ENCODE measurements at places on chromosomes 1 and 21.

DNA sequence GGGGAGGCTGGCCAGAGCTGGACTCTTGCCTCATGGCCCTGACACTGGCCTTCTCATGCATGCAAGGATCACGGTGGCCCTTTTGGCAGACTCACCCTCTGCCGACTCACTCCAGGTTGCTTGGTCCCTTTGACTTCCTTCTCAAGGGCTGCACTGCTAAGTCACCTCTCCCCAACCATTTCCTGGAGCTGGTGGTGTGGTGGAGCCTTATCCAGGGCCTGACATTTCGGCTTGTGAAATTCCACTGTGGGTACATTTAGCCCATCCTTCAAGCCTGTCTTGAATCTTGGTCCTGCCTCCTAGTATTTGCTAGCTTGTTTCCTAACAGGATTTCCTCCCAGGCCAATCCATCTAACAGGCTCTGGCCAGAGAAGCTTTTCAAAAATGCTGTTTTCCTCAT, 52.6 kb upstream of the JUN start:
- DNase-seq, result peak; percentile 52

DNA sequence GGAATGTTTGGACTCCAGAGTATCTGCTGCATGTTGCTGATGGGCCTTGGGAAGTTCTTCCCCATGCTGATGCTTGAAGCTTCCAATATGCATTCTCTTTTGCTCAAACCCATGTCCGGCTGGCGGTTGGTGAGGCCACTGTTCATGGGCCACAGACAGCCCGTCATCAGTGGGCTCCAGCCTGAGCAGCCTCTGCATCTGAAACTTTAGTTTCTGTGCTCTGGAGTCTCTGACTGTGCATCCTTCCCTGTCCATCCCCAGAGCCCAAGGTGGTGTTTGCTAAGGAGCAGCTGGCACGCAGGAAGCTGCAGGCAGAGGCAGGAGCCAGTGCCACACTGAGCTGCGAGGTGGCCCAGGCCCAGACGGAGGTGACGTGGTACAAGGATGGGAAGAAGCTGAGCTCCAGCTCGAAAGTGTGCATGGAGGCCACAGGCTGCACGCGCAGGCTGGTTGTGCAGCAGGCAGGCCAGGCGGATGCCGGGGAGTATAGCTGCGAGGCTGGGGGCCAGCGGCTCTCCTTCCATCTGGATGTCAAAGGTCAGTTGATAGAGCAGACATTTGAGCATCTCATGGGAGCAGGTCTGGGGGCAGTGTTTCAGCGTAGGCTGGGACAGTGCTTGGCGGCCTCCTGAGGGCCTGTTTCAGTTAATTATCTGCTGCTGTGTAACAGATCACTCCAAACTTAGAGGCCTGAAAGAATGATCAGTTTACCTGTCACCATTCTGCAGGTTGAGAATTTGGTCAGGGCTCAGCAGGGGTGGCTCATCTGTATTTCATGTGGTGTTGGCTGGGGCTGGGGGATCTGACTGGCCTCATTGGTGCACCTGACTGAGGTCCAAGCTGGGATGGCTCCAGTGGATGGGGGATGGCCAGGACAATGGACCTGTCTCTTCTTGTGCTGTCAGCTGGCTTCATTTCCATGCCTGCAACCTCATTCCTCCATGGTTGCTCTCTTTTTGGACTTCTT, 16.6 kb downstream of the OBSCN start:
- DNase-seq, result no peak

DNA sequence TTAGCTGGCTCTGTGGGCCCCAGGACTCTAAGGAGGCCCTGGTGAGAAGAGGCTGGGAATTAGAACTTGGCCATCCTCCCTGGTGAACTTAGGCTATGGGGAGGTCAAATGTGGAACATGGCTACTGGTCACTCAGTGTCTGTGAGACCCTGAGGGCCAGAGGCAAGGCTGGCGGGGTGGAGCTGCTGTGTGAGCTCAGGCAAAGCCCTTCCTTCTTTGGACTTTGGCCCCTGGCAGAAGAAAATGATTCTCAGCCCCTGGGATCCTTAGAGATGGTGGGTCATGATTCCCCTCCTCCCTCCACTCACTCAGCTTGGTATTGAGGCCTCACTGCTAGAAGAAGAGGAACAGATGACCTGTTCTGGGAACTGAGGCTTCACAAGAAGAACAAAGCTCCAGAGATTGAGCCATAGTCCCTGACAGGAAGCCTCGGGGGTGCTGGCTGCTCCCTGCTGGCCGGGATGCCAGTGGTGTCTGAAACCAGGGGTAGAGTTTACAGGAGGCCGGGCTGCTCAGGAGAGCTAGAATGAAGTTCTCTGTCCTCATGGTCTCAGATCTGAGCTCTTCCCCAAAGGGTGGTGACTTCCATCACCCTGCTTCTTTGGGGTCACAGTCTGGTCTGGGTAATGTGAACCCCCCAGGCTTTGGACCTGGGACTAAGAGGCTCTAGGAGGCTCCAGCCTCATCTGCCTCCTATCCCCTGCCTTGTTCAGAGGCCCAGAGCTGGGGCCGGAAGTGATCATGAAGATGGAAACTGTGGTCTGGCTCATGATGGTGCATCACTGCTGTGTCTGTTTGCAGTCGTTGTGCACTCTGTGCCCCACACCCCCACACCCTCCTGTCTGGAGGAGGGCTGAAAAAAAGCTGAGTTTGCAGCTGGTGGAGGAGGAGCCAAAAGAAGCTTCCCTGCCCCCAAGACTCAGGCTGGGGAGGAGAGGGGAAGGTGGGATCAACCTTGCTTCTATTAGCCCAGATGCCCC, 905 bp downstream of the BTBD19 start:
- DNase-seq, result peak; percentile 86

GRCh38 chr1:206908038-206908437, 10.8 kb downstream of the IL24 start:
- no peak for DNase-seq

DNA sequence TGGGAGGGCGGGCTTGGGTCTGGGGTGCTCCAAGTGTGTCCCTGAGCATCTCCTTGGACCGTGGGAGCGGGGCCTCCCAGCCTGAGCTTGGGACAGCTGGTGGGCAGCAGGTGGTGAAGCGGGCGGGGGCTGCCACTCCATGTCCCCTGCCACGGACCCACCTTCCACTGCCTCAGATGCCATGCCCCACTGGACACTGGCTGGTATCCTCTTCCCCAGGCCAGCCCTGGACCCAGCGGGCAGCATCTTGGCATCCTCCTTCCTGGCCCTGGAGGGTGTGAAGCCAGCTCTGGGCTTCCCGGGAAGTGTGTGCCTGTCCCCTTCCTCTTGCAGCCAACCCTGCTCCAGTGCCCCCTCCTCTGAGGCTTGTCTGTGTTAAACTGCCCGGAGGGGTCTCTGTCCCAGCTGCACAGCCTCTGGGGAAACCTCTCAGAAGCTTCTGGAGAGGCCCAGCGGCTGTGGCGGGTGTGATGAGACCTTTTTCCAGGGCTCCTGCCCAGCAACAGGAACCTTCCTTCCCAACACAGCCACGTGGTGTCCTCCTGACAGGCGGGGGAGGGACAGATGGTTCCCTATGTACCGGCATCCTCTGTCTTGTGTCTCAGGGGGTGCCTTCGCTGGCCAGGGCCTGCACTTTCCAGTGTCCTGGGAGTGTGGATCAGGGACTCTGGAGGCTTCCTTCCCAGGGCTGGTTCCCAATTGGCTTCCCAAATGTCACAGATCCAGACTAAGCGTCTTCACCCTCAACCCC, 81.6 kb upstream of the DISP3 start:
- no peak for DNase-seq

DNA sequence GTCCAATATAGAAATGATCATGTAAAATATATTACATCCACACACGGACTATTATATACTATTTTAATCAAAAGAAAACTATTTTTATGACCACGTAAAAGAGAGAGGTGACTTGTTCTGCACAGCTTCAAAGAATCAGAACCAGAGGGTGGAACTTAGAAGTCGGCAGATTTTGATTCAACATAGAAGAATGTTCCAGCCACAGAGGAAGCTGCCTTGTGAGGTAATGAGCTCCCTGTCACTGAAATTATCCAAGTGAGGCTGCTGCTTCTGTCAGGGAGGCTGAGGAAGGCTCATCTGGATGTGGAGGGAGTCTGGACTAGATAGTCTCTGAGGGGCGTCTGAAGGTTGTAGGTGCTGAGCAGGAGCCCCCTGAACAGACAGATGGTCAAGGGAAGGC, 2.7 kb downstream of the PLEKHA6 start:
- DNase-seq, result no peak

DNA sequence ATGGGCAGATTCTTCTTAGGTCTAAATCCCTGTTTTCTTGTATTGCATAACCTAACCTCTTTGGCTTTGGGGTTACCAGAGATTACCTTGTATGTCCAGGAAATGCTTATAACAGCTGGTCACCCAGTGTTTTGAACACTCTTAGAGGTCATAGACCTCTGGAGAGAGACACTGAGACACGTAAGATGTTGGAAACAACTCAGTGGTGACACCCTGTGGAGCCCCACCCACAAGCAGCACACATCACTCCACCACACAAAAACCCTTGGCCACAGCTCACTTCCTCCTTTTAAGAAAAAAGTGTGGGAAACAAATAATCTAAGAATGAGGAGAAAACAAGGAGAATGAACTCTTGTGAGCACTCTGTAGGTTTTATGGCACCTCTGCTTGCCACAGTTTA, 26.3 kb upstream of the CYP4B1 start:
- DNase-seq, result no peak

DNA sequence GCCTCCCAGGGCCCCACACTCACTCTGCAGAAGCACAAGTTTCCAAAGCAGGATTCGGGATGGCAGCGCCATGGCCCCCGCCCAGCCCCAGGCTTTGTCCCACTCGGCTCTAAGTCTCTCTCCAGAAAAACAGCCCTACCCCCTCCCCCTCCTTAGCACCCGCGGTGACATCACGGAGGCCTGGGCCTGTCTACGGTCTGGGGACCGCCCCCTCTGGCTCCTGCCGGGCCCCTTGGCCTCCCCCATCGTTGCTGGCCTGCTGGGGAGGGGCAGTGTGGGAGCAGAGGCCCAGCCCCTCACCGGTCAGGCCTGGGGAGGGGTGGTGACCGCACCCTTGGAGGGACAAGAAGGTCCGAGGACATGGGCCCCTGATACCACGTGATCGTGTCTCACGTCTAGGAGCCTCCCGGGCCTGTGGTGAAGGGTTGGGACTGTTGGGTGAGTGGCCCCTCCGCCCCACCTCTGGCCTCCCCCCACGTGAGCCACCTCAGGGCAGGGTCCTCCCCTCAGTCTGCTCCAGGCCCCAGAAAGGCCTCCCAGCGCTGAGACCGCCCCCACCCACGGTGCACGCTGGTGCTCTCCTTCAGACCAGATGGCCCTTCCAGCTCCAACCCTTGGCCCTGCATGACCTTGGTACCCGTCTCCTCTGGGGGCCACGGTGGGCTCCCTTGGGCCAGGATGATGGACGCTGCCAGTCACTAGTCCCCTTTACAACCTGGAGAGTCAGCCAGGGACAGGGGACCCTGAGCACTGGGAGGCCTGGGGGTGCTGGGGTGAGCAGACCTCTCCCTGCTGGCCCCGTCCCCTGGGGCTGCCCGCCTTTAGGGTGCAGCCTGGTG, at the start of gene MXRA8:
TSS of gene MXRA8 (minus strand) at position 123 of the 839 bp plus-strand sequence. CDS start at position 72, 51 bp downstream.
- DNase-seq, result peak; percentile 76

DNA sequence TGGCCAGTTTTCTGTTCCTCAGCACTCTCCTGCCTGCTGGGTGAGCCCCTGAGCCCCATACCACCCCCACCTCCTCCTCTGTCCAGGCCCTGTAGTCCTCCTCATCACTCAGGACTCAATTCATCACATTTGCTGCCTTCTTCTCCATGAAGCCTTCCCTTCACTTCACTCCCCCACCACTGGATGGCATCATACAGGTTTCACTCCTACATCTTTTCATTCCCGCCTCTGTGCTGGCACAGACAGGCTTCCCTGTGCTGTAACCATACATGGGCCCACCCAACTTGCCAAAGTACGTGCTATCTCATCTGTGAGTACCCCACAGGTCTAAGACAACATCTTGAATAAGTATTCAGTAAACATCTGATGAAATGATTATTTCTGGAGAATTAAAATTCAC, 56.9 kb downstream of the SLC45A1 start:
- DNase-seq, result peak; percentile 63

GRCh38 chr1:16721871-16722641, 18.3 kb upstream of the RNU1-4 start:
- DNase-seq, result no peak

DNA sequence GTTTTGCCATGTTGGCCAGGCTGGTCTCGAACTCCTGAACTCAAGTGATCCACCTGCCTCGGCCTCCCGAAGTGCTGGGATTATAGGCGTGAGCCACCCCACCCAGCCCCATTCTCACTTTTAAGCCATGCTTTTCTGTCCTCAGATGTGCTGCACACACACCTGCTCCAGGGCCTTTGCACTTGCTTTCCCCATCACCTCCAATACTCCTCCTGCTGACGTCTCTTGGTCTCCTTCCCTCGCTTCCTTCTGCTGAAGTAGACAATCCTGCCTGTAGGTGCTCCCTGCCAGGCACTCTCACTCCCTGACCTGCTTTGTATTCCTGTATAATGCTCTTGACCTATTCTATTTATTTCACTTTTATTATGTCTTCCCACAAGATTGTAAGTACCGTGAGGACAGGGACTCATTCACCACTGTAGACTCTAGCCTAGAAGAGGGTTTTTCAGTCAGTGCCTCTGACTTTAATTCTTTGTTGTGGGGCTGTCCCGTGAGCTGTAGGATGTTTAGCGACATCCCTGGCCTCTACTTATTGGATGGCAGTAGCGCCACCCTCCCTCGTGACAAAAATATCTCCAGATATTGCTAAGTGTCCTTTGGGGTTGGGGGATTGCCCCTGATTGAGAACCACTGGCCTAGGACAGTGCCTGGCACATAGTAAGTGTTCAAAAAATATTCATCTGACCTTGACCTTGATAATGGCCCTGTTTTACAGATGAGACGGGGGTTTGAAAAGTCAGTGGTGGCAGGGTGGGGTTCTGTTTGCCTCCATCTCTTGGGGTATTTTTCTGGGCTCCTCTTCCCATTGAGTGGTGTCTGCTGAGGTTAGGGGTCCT, 4.6 kb downstream of the TNFRSF1B start:
- DNase-seq, result no peak

GRCh38 chr1:215865060-215865459, 298.0 kb downstream of the KCTD3 start:
- no peak for DNase-seq

DNA sequence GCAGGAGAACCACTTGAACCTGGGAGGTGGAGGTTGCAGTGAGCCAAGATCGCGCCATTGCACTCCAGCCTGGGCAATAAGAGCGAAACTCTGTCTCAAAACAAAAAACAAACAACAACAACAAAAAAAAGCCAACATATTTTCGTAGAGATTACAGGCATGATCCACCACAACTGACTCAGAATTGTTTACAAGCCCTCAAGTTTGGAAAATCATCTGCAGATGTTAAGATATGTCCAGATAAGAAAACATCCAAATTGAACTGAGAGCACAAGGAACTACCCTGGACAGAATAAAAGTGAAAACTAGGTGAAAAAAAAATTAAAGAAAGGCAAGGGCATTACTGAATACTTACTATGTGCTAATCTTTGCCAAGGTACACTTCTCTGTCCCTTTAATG, 89.8 kb upstream of the WLS start:
- no peak for DNase-seq

GRCh38 chr1:236065509-236066005, 667 bp upstream of the NID1 start:
- no peak for DNase-seq

GRCh38 chr1:151549199-151549598, 9.1 kb downstream of the TUFT1 start:
- DNase-seq, result no peak
